ENCODE measurements at places on chromosomes 13 and 19. TPM values are rescaled to one million over a fixed set of nuclear protein-coding genes. Genes with fewer than 3 reads are reported as not detected.

The OLFM2 gene
- 11.4 TPM for total RNA-seq

The ADM5 gene
- total RNA-seq, result 6.0 TPM

The PEX11G gene
- total RNA-seq, result 5.7 TPM

The KLK8 gene
- total RNA-seq, result 0.46 TPM

The CCL25 gene
- 1.2 TPM for total RNA-seq

The CYSLTR2 gene
- not detected for total RNA-seq

The ZNF560 gene
- total RNA-seq, result not detected

The ARRDC5 gene
- not detected for total RNA-seq

The FAM124A gene
- 22.6 TPM for total RNA-seq

The DEDD2 gene
- 54.2 TPM for total RNA-seq

The POU4F1 gene
- total RNA-seq, result 2.0 TPM

The CYP4F2 gene
- total RNA-seq, result not detected

The SHKBP1 gene
- 63.7 TPM for total RNA-seq

The ZNF570 gene
- total RNA-seq, result 9.1 TPM

The SLC25A41 gene
- total RNA-seq, result 0.46 TPM

The DMWD gene
- total RNA-seq, result 22.8 TPM

The HCST gene
- total RNA-seq, result not detected

The FPR1 gene
- total RNA-seq, result not detected

The MYO16 gene
- total RNA-seq, result 0.25 TPM

The WDR18 gene
- 156 TPM for total RNA-seq

The ZNF155 gene
- total RNA-seq, result 13.5 TPM

Data from neural progenitor cell (in vitro differentiated cells).